ENCODE measurements at places on chromosomes 11 and 22.

DNA sequence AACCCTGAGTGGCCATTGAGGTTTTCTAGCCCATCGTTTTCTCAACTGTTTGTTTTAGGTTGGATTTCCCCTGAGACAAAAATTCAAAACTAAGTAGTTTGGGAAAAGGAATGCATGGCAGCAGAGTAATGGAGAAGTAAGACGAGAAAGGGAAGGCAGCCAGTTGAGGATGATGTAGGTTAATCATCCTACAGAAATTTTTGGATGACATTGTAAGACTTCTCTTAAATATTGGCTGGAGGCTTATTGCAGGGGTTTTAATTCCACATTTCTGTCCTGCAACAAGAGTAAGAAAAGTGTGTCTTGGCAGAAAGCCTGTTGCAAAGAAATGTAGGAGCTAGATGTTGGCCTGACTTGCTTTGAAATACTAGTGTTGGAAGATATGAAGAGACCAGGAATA, 308.8 kb downstream of the LUZP2 start:
- no peak for DNase-seq

DNA sequence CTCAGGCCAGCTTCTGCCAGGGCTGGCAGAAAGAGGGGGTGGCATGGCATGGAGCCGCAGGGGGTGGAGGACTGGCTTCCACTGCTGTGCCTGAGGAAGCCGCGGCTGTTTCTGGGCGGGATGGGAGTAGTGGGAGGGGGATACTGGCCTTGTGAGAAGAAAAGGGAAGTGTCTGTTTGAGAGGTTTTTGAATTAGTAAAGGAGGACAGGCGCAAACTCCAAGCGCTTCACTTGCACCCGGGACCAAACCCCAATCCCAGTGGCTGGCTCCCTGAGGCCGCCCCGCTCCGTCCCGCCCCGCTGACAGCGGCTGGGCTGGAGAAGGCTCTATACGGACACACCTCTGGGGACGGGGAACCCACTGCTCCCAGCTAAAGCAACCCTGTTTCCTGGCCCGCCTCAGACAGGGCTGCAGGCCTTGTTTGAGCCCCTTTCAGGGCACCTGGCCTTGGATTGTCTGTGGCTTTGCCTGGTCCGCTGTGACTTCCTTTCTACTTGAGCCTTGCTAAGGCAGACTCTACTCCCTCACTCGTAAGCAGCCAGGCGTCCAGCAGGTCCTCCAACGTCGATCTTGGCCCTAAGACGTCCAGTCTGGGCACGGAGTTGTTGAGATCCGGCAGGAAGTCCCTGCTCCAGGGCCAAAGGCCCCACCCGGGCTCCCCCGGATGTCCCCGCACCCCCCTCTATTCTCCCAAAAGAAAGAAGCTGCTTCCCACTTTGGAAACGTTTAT, 2.2 kb downstream of the APOA1 start:
- DNase-seq: no peak

- no peak for DNase-seq
Measured at GRCh38 chr11:1102221-1102971, 27.7 kb downstream of the MUC2 start.

DNA sequence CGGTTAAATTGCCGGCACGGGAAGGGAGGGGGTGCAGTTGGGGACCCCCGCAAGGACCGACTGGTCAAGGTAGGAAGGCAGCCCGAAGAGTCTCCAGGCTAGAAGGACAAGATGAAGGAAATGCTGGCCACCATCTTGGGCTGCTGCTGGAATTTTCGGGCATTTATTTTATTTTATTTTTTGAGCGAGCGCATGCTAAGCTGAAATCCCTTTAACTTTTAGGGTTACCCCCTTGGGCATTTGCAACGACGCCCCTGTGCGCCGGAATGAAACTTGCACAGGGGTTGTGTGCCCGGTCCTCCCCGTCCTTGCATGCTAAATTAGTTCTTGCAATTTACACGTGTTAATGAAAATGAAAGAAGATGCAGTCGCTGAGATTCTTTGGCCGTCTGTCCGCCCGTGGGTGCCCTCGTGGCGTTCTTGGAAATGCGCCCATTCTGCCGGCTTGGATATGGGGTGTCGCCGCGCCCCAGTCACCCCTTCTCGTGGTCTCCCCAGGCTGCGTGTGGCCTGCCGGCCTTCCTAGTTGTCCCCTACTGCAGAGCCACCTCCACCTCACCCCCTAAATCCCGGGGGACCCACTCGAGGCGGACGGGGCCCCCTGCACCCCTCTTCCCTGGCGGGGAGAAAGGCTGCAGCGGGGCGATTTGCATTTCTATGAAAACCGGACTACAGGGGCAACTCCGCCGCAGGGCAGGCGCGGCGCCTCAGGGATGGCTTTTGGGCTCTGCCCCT, 529 bp upstream of the CCND1 start:
- no peak for DNase-seq

Measured in CD8-positive, alpha-beta memory T cell (primary cell).